ENCODE measurements at places on chromosomes 13 and 19.

DNA sequence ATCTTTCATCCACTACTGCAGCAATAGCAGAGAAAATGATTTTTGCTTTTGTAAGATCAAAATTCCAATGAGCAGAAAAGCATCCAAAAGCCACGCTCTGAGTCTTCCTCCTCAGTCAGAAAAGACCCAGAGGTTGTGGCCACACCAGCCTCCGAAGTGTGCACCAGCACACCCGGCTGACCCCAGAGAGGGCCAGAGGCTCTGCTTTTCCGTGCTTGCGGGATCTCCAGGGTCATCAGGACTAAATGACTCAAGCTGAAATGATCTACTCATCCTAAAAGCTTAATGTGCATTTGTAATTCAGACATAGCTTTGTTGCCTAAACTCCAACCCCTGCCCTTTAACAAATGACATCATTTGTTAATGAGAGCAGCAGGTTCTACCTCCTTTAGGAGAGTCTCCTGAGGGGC lies 16.5 kb downstream of the RXFP2 start:
- no peak for DNase-seq
- no peaks in the 10 kb centered on the region for H3K36me3 ChIP-seq
- H3K27me3 ChIP-seq: no peaks in the 10 kb centered on the region
- no peak overlapping the region for H3K27ac ChIP-seq
- no peak overlapping the region for H3K4me3 ChIP-seq

DNA sequence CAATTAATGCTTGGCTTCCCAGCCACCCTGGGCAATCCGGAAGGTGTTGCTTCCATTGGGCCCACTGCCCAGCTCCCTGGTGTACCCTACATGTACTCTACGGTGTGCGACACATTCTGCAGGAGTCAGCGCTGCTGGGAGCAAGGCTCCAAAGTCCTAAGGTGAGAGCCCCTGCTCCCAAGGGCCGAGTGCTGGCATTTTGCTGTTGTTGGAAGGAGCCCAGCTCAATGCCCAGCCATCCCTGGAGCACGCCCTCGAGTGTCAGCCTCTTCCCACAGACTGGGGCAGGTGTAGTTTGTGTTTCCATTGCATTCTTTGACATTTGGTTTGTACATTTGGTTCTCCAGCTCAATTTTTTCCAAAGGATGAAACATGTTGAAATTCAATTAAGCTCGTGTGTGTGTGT lies 64.6 kb downstream of the GGACT start:
- H3K27me3 ChIP-seq: no peaks in the 10 kb centered on the region
- H3K27ac ChIP-seq: no peak overlapping the region
- H3K4me3 ChIP-seq: no peak overlapping the region
- no peaks in the 10 kb centered on the region for H3K4me1 ChIP-seq
- no peaks in the 10 kb centered on the region for H3K36me3 ChIP-seq

GRCh38 chr19:45761714-45762113 lies 7.3 kb downstream of the SIX5 start:
- H3K4me3 ChIP-seq: no peak overlapping the region
- no peaks in the 10 kb centered on the region for H3K36me3 ChIP-seq
- H3K27ac ChIP-seq: no peak overlapping the region
- H3K4me1 ChIP-seq: peaks cover 31% of the 10 kb centered on the region

DNA sequence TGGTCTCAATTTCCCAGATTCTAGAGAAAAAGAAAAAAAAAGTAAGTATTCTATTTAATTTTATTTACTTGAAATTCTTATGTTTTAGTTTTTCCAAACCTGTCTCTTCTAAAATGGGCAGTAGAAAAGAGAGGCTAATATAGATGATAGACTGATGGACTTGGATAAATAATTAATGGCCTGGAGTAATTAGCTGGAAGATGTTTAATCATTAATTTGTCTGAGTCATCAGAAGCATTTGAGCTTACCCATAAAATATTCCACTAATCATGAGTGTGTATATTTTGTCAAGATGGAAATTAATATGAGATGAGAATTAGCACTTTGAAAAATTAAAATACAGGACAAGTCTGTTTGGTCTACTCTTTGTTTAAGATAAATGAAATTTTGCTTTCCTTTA lies 212.1 kb upstream of the MIR17HG start:
- no peaks in the 10 kb centered on the region for H3K4me1 ChIP-seq
- no peak overlapping the region for H3K4me3 ChIP-seq
- H3K27me3 ChIP-seq: no peaks in the 10 kb centered on the region
- H3K36me3 ChIP-seq: no peaks in the 10 kb centered on the region
- no peak overlapping the region for H3K27ac ChIP-seq
- no peak for DNase-seq

GRCh38 chr13:77789376-77789775 lies 91.9 kb downstream of the SLAIN1 start:
- no peaks in the 10 kb centered on the region for H3K4me1 ChIP-seq
- no peaks in the 10 kb centered on the region for H3K27me3 ChIP-seq
- H3K4me3 ChIP-seq: no peak overlapping the region
- no peak overlapping the region for H3K27ac ChIP-seq

GRCh38 chr19:54041969-54042606 lies 21.6 kb downstream of the VSTM1 start:
- DNase-seq: no peak
- H3K36me3 ChIP-seq: no peaks in the 10 kb centered on the region
- H3K4me3 ChIP-seq: no peak overlapping the region
- no peak overlapping the region for H3K27ac ChIP-seq
- H3K4me1 ChIP-seq: no peaks in the 10 kb centered on the region
- no peaks in the 10 kb centered on the region for H3K27me3 ChIP-seq

DNA sequence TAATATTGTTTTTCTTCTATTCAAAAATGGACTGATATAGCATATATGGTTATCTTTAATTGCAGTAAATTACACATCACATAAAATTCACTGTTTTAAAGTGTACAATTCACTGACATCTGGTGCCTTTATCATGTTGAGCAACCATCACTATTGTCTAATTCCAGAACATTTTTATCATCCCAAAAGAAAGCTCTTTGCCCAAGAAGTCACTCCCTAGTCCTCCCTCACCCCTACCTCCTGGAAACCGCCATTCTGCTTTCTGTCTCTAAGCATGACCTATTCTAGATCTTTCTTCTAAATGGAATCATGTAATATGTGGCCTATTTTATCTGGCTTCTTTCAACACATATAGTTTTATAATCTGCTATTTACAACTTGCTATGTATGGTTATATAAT lies 525.6 kb downstream of the DCT start:
- H3K4me3 ChIP-seq: no peak overlapping the region
- peaks cover 11% of the 10 kb centered on the region for H3K4me1 ChIP-seq
- no peak overlapping the region for H3K27ac ChIP-seq
- no peaks in the 10 kb centered on the region for H3K27me3 ChIP-seq
- H3K36me3 ChIP-seq: no peaks in the 10 kb centered on the region

- H3K4me1 ChIP-seq: no peaks in the 10 kb centered on the region
- DNase-seq: no peak
- no peak overlapping the region for H3K27ac ChIP-seq
- no peak overlapping the region for H3K4me3 ChIP-seq
- H3K27me3 ChIP-seq: no peaks in the 10 kb centered on the region
- H3K36me3 ChIP-seq: no peaks in the 10 kb centered on the region
Observed at GRCh38 chr13:55219538-55219937, 1921.2 kb upstream of the PRR20A start.

DNA sequence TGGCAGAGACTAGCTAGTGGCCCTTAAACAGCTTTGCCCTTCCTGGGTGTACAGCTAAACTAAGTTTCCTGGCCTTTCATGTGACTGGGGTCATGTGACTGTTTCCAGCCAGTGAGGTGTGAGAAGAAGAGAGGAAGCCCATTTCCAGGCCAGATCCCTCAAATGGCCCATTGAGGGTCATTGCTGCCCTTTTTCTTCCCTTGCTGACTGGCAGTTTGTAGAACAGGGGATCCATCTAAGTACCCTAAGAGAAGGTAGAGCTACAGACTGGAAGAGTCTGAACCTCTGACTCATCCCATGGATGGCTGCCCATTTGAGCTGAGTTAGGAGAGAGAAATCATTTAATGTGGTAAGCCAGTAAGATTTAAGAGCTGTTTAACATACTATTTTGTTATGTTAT lies 2.8 kb downstream of the SWSAP1 start:
- H3K27me3 ChIP-seq: no peaks in the 10 kb centered on the region
- peak overlapping the region; percentile 58 for H3K27ac ChIP-seq
- no peaks in the 10 kb centered on the region for H3K36me3 ChIP-seq
- no peak overlapping the region for H3K4me3 ChIP-seq

DNA sequence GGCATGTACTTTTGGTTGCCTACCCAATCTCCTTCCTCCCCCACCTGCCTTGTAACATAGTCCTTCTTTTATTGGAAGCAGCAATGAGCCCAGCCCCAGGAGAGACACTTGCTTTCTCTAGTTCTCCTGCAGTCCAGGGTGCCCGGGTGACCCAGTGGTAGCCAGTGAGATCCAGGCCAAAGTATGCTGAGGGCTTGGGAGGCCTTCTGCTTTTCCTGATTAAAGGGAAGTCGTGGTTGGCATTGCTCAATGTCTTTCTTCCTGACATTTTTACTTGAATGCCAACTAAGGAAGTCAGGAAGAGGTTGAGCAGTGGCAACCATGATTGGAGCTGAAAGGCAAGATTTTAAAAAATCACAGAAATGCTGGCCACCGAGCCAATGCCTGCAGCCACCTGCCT lies 25.7 kb downstream of the CNMD start:
- H3K27ac ChIP-seq: no peak overlapping the region
- H3K4me3 ChIP-seq: no peak overlapping the region

GRCh38 chr13:46662690-46663089 lies 109.7 kb downstream of the LRCH1 start:
- no peak overlapping the region for H3K4me3 ChIP-seq
- H3K27me3 ChIP-seq: no peaks in the 10 kb centered on the region
- H3K4me1 ChIP-seq: peaks cover 57% of the 10 kb centered on the region
- H3K36me3 ChIP-seq: no peaks in the 10 kb centered on the region
- no peak for DNase-seq
- H3K27ac ChIP-seq: no peak overlapping the region

DNA sequence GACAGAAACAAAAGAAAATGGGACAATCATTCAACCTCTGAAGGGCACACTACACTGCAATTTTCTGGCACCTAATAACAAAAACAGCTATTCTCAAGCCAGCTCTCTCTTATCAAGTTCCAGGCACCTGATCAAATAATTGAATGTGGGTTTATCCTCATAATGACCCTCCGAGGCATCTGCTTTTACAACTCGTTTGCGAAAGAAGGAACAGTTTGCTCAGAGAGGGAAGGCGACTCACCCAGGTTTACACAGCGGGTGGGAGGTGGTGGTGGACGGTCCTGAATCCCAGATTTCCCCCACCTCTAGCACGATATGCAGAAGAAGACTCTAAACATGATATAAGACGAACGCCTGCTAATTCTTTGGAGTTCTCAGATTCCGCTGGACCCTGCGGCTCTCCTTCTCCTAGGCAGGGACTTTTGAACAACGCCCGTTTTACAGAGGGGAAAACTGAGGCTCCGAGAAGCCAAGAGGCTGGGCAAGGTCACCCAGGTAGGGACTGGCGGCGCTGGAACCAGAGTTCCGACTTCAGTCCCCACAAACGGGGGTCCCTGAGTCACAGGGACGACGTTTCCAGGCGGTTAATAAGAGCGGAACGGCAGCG lies 641 bp downstream of the SGTA start:
- H3K36me3 ChIP-seq: no peaks in the 10 kb centered on the region
- H3K4me3 ChIP-seq: peak overlapping the region; percentile 88
- H3K27me3 ChIP-seq: no peaks in the 10 kb centered on the region

- no peaks in the 10 kb centered on the region for H3K4me1 ChIP-seq
- H3K27ac ChIP-seq: no peak overlapping the region
- no peak overlapping the region for H3K4me3 ChIP-seq
- DNase-seq: no peak
- no peaks in the 10 kb centered on the region for H3K27me3 ChIP-seq
Observed at GRCh38 chr19:31085125-31085524, 264.1 kb downstream of the TSHZ3 start.

GRCh38 chr19:41335467-41335866 lies 18.3 kb downstream of the TGFB1 start:
- no peak overlapping the region for H3K27ac ChIP-seq
- H3K36me3 ChIP-seq: peaks cover 30% of the 10 kb centered on the region
- H3K4me3 ChIP-seq: no peak overlapping the region
- H3K4me1 ChIP-seq: no peaks in the 10 kb centered on the region
- no peak for DNase-seq

DNA sequence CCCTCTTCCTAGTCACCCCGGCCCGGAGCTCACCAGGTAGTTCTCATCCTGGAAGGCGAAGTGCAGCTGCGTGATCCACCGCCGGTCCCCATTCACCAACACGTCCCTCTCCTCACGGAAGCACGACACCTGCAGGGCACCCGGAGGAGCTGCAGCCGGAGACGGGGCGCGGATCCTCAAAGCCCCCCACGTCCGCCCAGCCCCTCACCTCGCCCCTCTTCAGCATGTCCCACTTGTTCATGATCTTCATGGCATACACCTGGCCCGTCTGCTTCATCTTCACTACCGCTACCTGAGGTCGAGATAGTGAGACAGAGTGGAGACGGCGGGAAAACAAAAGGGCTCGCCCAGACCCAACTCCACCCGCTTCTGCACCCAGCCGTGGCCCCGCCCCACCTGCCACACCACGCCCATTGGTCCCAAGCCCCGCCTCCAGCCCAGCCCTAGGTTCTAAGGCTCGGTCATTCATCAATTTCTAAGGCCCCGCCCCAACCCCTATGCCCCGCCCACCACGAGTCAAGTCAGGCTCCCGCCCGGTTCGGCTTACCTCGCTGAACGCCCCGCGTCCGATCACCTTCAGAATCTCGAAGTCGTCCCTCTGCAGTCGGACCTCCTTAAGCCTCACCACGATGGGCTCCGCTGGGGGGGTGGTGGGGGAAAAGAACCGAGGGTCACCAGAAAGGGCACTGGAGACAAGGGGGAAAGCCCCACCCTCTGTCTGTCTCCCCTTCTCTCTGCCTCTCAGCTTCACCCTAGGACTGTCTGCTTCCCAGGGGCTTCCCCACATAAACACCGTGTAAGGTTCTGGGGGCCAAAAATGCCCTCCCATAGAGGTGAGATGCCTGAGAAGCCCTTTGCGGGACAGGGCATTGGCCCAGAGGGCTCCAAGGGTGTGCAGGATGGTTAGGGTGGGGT lies 2.8 kb downstream of the DMPK start:
- H3K27me3 ChIP-seq: no peaks in the 10 kb centered on the region
- peak overlapping the region; percentile 97 for H3K27ac ChIP-seq
- H3K36me3 ChIP-seq: peaks cover 32% of the 10 kb centered on the region
- peaks cover 35% of the 10 kb centered on the region for H3K4me1 ChIP-seq
- DNase-seq: peak; percentile 70
- H3K4me3 ChIP-seq: peak overlapping the region; percentile 91

GRCh38 chr19:18091217-18091608 lies 4.5 kb upstream of the IL12RB1 start:
- H3K27me3 ChIP-seq: no peaks in the 10 kb centered on the region
- H3K36me3 ChIP-seq: no peaks in the 10 kb centered on the region
- DNase-seq: no peak
- peaks cover 17% of the 10 kb centered on the region for H3K4me1 ChIP-seq
- no peak overlapping the region for H3K27ac ChIP-seq
